Fibroblast of lung (primary cell): ENCODE measurements at places on chromosomes 6 and 20. TPM values are rescaled to one million over a fixed set of nuclear protein-coding genes. Genes with fewer than 3 reads are reported as not detected.

GRCh38 chr6:52180787-52181558 lies 5.2 kb upstream of the IL17A start:
- H3K27ac ChIP-seq, result no peak overlapping the region
- no peaks in the 10 kb centered on the region for H3K36me3 ChIP-seq
- no peaks in the 10 kb centered on the region for H3K27me3 ChIP-seq
- H3K4me1 ChIP-seq, result no peaks in the 10 kb centered on the region

DNA sequence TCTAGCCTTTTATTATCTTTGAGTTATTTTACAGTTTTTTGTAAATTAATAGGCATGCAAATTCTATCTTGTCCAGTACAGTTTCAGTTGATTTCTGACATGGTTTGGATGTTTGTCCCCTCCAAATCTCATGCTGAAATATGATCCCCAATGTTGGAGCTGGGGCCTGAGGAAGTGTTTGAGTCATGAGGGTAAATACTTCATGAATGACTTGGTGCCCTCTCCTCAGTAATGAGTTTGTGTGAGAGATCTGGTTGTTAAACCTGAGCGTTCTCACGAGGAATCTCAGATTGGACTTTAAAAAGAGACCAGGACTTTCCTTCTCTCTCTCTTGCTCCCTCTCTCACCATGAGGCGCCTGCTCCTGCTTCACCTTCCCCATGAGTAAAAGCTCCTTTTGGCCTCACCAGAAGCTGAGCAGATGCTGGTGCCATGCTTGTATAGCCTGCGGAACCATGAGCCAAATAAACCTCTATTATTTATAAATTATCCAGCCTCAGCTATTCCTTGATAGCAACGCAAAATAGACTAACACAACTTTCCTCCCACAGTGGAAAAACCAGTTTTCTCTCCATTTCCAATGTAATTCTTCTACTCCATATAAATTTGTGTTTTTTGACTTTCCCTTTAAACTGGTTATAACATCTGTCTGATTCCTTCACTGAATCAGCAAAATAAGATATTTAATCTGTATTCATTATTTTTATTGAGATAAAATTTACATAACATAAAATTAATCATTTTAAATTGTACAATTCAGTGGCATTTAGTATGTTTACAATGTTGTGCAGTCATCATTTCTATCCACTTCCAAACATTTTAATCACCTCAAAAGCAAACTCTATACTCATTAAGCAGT lies 78.7 kb upstream of the PRSS16 start:
- no peaks in the 10 kb centered on the region for H3K36me3 ChIP-seq
- no peaks in the 10 kb centered on the region for H3K27me3 ChIP-seq
- peak overlapping the region; percentile 12 for H3K4me3 ChIP-seq
- H3K4me1 ChIP-seq, result peaks cover 2% of the 10 kb centered on the region
- H3K27ac ChIP-seq, result peak overlapping the region; percentile 71
- peak; percentile 79 for DNase-seq

DNA sequence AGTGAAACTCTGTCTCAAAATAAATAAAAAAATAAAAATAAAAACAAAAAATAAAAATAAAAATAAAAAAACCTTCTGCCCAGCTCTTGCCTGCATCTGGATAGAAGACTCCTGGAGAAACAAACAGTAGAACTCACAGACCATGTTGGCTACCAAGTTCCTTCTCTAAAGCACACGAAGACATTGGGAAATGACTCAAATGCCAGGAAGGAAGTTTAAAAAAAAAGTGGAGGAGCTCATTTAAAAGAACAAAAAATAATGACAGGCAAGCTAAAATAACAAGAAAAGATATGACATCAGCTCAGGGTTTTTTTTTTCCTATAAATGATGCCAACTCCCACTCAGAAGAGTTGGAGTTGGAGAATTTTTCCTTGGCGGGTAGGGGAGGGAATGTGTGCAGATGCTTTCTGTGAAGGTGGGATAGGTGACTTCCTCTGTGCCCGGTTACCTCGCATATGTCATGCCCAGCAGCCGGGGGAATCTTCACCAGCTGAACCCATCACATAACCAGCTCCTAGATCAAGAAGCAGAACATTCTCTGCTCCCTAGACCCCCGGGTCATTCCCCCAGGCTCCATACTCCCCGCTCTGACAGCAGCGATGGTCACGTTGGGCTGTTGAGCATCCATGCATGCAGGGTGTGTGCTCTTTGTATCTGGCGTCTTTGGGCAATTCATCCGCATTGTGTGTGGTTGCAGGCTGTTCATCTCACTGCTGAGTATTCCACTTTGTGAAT lies 17.3 kb upstream of the CD93 start:
- H3K4me3 ChIP-seq, result no peak overlapping the region
- no peak for DNase-seq
- no peaks in the 10 kb centered on the region for H3K27me3 ChIP-seq
- H3K36me3 ChIP-seq, result no peaks in the 10 kb centered on the region

DNA sequence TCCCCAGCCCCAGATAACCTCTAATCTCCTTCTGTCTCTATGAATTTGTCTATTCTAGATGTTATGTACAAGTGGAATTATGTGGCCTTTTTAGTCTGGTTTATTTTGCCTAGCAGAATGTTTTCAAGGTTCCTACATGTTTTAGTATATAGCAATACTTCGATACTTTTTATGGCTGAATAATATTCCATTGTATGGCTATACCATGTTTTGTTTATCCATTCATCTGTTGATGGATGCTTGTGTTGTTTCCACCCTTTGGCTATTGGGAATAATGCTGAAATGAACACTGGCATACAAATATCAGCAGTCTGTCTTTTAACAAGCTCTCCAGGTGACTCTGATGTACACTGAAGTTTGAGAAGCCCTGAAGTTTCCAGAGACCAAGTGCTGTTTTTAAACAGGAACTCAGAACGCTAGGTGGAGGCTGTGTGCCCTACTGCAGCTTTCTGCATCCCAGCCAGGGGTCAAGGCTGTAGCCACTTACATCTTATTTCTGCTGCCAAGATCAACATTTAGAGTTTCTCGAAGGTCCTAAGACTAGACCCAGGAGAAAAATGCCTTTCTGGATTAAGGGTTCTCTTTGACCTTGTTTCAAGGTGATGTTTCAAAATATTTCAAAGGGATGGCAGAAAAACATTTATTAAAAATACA lies 123.0 kb downstream of the SOBP start:
- H3K27ac ChIP-seq, result no peak overlapping the region
- no peaks in the 10 kb centered on the region for H3K27me3 ChIP-seq
- no peak for DNase-seq
- H3K4me1 ChIP-seq, result peaks cover 2% of the 10 kb centered on the region
- H3K36me3 ChIP-seq, result no peaks in the 10 kb centered on the region

DNA sequence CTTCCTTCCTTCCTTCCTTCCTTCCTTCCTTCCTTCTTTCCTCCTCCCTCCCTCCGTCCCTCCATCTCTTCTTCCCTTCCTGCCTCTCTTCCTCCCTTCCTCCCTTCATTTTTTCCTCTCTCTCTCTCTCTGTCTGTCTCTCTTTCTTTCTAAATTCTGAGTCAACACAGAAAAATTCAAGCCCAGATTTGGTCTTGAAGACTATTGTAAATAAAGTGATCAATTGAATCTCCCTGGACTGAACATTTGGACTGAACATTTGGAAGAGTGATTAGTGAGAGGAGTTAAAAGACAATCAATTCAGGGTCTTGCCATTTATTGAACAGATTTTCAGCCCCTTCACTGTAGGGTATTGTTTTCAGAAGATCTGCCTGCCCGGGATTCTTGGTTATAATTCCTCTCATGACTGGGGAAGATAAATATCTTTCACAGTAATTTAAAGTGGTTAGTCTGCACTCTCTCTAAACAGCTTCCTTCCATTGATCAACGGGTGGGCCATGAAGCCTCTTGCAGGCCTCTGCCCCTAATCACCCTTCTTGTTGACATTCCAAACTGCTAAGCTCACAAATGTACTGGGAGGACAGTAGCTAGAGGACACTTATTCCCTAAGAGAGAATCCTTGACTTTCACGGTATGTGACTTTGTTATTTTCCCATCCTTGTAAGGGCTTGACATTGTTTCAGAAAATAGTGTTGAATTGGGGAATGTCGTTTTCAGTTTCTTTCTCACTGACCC lies 101.7 kb upstream of the BMP2 start:
- H3K27me3 ChIP-seq, result no peaks in the 10 kb centered on the region
- H3K4me1 ChIP-seq, result peaks cover 2% of the 10 kb centered on the region
- no peak overlapping the region for H3K4me3 ChIP-seq
- H3K36me3 ChIP-seq, result no peaks in the 10 kb centered on the region
- H3K27ac ChIP-seq, result no peak overlapping the region

DNA sequence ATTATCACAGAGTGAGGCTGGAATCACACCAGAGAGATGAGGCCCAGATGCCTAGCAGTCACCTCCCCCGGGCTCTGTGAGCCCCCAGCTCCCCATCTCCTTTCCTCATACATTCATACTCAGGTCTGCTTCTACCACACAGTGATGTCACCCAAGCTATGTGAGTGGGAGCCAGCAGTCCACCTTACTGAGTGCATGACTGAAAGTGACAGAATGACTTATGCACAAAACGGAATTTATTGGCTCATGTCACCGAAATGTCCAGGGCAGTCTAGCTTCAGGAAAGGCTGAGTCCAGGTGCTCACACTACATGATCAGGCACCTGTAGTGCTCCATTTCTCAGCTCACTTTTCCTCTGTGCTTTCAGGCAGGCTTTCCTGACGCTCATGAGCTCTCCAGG lies 36.7 kb upstream of the CCN6 start:
- H3K4me1 ChIP-seq, result peaks cover 4% of the 10 kb centered on the region
- DNase-seq, result no peak
- H3K36me3 ChIP-seq, result no peaks in the 10 kb centered on the region

DNA sequence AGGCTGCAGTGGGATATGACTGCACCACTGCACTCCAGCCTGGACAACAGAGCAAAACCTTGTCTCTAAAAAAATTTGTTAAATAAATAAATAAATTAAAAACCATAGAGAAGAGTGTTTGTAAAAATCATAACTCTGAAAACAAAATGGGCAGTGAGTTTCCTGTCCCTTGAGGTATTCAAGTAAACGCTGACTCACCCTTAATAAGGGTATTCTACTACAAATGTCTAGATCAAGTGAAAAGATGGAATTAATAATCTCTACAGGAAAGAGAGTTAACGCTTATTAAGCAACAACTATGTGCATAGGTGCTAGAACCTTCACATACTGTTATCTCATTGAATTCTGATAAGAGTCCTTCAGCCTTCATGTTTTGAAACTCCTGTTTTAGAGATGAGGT lies 19.9 kb upstream of the MBOAT1 start:
- no peak overlapping the region for H3K4me3 ChIP-seq
- no peak for DNase-seq
- no peaks in the 10 kb centered on the region for H3K27me3 ChIP-seq
- H3K36me3 ChIP-seq, result no peaks in the 10 kb centered on the region

DNA sequence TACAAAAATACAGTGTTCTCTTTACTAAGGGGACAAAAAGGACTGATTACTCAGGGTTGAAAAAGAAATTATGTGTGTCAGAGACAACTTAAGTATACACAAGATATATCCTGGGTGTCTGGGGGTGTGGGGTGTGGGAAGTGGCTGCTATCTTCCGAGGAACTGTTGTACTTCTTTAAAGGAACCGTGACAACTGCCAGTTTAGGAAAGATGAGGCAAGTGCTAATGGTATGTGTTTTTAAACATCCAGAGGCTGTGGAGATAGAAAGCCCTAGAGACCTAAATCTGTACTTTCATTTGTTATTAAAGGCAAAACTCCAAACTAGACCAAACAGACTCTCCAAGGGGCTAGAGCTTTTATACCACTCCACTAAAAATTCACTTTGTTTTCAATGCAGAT lies 95.6 kb downstream of the SNAP25 start:
- peaks cover 24% of the 10 kb centered on the region for H3K4me1 ChIP-seq
- H3K4me3 ChIP-seq, result no peak overlapping the region
- H3K27ac ChIP-seq, result peak overlapping the region; percentile 43
- H3K36me3 ChIP-seq, result no peaks in the 10 kb centered on the region
- H3K27me3 ChIP-seq, result no peaks in the 10 kb centered on the region
- peak; percentile 76 for DNase-seq

- no peaks in the 10 kb centered on the region for H3K36me3 ChIP-seq
- DNase-seq, result no peak
- no peak overlapping the region for H3K4me3 ChIP-seq
- H3K4me1 ChIP-seq, result no peaks in the 10 kb centered on the region
Observed at GRCh38 chr6:37027811-37028469, 22.5 kb downstream of the FGD2 start.

DNA sequence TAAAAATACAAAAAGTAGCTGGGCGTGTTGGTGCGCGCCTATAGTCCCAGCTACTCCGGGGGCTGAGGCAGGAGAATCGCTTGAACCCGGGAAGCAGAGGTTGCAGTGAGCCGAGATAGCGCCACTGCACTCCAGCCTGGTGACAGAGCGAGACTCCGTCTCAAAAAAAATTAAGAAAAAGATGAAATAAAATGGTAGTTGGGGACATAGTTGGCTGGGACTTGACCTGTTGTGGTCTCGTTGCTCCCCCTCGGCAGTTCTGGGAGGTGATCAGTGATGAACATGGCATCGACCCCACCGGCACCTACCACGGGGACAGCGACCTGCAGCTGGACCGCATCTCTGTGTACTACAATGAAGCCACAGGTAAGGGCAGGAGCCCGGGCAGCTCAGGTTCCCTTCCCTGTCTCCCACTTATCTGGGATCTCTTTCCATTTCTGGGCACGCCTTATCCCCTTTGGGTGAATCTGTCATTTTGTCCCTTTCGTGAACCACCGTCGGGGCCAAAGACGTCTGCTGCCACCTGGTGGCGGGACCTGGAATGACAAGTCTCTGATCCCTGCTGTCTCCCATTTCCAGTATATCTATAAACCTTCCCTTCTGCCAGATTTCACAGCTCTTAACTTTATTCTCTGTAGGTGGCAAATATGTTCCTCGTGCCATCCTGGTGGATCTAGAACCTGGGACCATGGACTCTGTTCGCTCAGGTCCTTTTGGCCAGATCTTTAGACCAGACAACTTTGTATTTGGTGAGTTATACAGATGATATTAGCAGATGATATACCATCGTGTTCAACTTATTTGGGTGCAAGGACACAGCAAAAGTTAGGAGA lies 2.3 kb downstream of the TUBB start:
- H3K4me3 ChIP-seq, result peak overlapping the region; percentile 97
- H3K36me3 ChIP-seq, result peaks cover 14% of the 10 kb centered on the region
- DNase-seq, result peak; percentile 77
- H3K27me3 ChIP-seq, result no peaks in the 10 kb centered on the region
- H3K27ac ChIP-seq, result peak overlapping the region; percentile 92

- H3K36me3 ChIP-seq, result no peaks in the 10 kb centered on the region
- no peaks in the 10 kb centered on the region for H3K27me3 ChIP-seq
- H3K27ac ChIP-seq, result no peak overlapping the region
- H3K4me3 ChIP-seq, result no peak overlapping the region
Observed at GRCh38 chr6:45709781-45710220, 305.9 kb downstream of the CLIC5 start.

GRCh38 chr6:99609905-99610489 lies 3.4 kb downstream of the PRDM13 start:
- no peaks in the 10 kb centered on the region for H3K36me3 ChIP-seq
- H3K4me1 ChIP-seq, result no peaks in the 10 kb centered on the region
- H3K27ac ChIP-seq, result no peak overlapping the region

- H3K27ac ChIP-seq, result peak overlapping the region; percentile 97
- no peaks in the 10 kb centered on the region for H3K27me3 ChIP-seq
- peak overlapping the region; percentile 78 for H3K4me3 ChIP-seq
- no peaks in the 10 kb centered on the region for H3K36me3 ChIP-seq
- H3K4me1 ChIP-seq, result no peaks in the 10 kb centered on the region
Observed at GRCh38 chr6:26284537-26285142, 80.4 kb upstream of the BTN3A2 start.

The SIRPB2 gene
- total RNA-seq, result not detected in 2 replicates

The PPIL1 gene
- total RNA-seq, result 12.8 and 17.5 TPM in 2 replicates

The RAD21L1 gene
- 0.50 TPM in 1 of 2 replicates, not detected in the other for total RNA-seq

The LRRC73 gene
- 0.26 and 0.33 TPM in 2 replicates for total RNA-seq

The ID4 gene
- 0.83 and 3.1 TPM in 2 replicates for total RNA-seq

The SIRPG gene
- not detected in 2 replicates for total RNA-seq

The MUC22 gene
- not detected in 2 replicates for total RNA-seq

The JPH2 gene
- 0.51 and 0.66 TPM in 2 replicates for total RNA-seq

The LRRN4 gene
- total RNA-seq, result under 0.01 TPM in 1 of 2 replicates, not detected in the other

The FAM162B gene
- total RNA-seq, result 13.1 and 16.2 TPM in 2 replicates

The MUC21 gene
- total RNA-seq, result not detected in 2 replicates

The COX7A2 gene
- 91.9 and 115 TPM in 2 replicates for total RNA-seq
